ENCODE measurements at places on chromosomes 1 and 21. TPM values are rescaled to one million over a fixed set of nuclear protein-coding genes. Genes with fewer than 3 reads are reported as not detected.

DNA sequence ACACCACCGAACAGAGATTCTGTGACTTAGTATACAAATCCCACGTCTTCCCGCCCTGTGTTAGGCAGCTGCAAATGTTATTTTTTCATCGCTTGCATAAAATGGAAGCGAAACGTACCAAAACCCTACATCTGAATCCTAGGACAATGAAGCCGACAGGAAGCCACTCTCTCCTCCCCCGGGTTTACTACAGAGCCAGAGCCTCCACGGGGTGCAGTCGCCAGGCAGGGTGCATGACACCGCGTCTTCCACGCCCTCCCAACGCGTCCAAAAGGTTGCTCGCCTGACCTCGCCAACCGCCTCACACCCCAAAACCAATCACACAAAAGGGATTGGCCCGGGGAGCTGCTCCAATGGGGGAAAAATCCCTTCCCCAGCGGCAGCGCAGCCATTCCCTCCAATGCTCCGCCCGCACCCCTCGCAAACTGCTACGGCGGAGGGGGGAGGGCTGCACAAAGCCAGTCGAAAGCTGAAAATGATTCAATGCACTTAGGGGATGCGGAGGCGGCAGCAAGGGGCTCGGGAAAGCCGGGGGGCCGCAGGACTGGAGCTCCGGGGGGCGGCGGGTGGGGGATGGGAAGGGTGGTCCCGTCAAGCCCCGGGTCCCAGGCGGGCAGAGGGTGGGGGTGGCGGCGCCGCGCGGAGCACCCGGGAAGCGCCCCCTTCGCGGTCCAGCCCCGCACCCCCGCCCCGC is 701 bp downstream of the CEP170 start:
- peak; percentile 90 for DNase-seq

- DNase-seq = no peak
These were observed 154.1 kb downstream of the CLIC6 start for GRCh38 chr21:34822942-34823341.

DNA sequence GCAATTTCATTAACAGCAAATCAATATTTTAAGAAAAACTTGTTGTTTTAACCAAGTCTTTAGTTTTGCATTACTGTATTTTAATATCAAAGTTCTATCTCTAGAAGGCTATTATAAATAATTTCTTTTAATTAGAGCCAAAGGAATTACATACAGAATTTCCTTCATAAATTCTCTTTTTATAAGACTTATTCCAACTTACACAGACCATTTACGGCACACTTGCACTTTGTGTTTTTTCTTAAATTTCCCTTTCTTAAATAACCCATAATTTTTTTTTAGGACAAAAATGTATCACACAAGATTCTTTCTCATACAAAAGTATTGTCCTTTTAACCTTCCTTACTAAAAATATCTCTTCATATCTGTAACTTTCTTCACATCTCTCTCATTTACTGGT is 458.5 kb upstream of the CHRM3 start:
- DNase-seq = no peak

GRCh38 chr1:9588551-9589143 is at the start of gene TMEM201:
TMEM201 (plus strand) TSS chr1:9588911; CDS start chr1:9588931, 20 bp downstream.
- DNase-seq = peak; percentile 99

- DNase-seq = no peak
These were observed 1.9 kb upstream of the SAMD13 start for GRCh38 chr1:84299536-84300170.

DNA sequence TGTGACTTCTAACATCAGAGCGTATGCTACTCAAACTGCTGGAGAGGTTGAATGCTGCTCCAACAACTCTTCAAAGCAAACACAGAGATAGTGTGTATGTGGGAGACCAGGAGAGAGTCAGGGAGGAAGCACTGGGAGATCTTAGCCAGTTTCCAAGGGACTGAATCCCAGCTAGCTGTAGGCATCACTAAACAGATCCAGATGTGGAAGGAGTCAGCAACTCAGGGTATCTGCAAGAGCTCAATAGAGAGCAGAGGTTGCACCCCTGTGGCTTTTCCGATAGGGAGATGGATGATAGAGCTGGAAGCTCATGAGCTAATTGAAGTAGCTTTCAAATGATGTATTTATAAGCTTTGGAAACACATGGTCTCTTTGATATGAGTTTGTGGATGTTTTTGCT is 168.9 kb upstream of the HOOK1 start:
- DNase-seq = no peak

DNA sequence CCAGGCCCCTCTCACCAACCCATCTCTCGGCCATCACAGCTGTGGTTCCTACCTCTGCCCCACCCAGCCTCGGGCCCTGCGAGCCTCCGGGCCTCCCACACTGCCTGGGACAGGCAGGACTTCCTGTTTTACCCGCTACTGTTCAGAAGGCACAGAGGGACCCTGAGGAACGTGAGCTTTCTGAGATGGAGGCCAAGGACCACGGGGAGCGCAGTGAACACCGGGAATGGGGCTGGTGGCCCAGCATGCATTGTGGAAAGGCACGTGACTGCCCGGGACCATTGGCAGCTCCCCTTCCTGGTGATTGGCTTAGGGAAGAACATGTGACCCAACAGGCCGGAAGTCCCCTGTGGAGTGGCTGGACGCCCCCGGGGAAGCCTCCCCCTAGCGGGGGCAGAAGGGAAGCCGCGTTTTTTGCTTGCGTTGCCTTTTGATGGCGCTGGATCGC is 7.0 kb downstream of the S100B start:
- DNase-seq = no peak

DNA sequence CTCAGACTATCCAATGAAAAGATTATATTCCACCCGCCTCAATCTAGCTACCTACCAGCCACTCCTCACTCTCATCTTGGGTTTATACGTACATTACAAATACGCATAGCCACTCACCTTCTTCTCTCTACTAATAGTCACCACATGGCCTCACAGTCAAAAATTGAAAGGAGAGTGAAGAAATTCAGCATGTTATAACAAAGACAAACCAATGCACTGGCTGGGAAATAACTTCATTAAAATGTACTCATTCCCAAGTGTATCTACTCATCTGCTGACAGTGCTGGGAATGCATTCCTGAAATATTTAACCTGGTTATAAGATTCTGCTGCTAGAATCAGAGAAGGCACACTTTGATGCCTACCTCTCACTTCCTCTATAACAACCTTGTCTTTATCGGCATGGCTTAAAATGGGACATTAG is 6.5 kb downstream of the ZNF644 start:
- no peak for DNase-seq

DNA sequence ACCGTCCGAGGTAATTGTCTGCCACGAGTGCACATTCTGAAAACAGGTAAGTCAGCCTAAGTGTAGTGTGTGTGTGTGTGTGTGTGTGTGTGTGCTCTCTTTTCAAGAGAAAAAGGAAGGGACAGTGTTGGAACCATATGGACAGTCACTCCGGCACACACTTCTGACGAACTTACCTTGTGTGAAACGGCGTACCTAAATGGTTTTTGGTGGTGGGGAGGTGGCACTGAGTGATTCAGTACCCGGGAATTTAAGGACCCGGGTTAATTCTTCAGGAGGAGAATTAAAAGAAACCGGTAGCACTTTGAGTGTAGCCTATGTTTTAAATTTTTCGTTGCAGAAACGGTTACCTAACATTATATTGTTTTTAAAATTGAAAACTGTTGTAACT is 286 bp downstream of the ODR4 start:
- DNase-seq = no peak

DNA sequence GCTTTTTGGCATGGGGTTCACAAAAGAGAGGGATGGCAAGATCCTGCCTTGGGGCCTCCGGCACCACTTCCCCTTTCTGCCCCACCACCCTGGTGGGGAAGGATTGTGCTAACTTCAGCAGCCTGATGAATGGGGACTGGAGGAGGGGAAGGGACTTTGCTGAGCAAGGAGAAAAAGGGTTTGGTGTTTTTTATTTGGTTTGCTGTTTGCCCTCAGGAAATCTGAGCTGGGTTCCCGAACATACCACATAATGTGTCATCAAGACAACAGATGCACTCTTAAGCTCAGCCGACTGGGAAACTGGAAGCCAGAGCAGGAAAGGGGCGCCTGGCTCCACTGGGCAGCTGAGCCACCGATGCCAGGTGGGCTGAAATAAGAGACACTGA is 19.8 kb downstream of the OLFML2B start:
- no peak for DNase-seq

GRCh38 chr1:244154872-244155531 is 103.9 kb downstream of the ZBTB18 start:
- DNase-seq = no peak

GRCh38 chr1:181191494-181192040 is 103.1 kb downstream of the IER5 start:
- DNase-seq = no peak

CFHR2 gene
- 0.37 TPM for total RNA-seq

LORICRIN gene
- not detected for total RNA-seq

SH2D2A gene
- 282 TPM for total RNA-seq
